ENCODE measurements at places on chromosomes 3 and 15. TPM values are rescaled to one million over a fixed set of nuclear protein-coding genes. Genes with fewer than 3 reads are reported as not detected.

CD86 gene
- 12.4 TPM for total RNA-seq

PLA2G4D gene
- not detected for total RNA-seq

TKT gene
- total RNA-seq, result 260 TPM

GOLGA8S gene
- total RNA-seq, result 0.80 TPM

LIPC gene
- 3.0 TPM for total RNA-seq

CHRM5 gene
- not detected for total RNA-seq

GOLGA8O gene
- 5.3 TPM for total RNA-seq

ATP10A gene
- total RNA-seq, result 60.2 TPM

LNP1 gene
- 1.8 TPM for total RNA-seq

DPPA4 gene
- total RNA-seq, result not detected

PIK3CA gene
- total RNA-seq, result 20.0 TPM

INSYN1 gene
- not detected for total RNA-seq

FNDC3B gene
- 18.4 TPM for total RNA-seq

NOX5 gene
- 0.02 TPM for total RNA-seq

FSTL1 gene
- total RNA-seq, result 0.25 TPM

ADAMTSL3 gene
- total RNA-seq, result 0.07 TPM

GOLGA8T gene
- total RNA-seq, result not detected

ESYT3 gene
- total RNA-seq, result 1.2 TPM
